Fibroblast of lung (primary cell): ENCODE measurements at places on chromosomes 12 and 14.
A peak's percentile ranks its signal among the peaks of the same experiment; 100 is the strongest.

GRCh38 chr14:86243158-86243557 lies 713.2 kb downstream of the FLRT2 start:
- DNase-seq, result no peak

DNA sequence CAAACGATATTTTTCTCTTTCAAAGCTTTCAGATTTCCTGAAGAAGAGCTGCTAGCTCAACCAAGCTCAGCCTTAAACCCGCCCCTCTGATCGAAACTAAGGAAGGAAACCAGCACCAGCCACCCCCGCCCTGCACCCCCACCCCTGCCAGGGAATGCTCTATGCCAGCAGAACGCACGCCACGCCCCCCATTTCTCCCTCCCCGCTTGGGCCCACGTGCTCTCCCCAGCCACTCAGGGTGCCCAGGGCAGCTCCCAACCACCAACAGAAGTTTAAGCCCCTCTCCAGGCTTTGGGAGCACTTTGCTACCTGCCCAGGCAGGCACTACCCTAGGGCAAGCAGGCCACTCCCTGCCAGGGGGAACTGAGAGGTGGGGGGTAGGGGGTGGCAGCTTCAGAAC lies 18.8 kb upstream of the KRT78 start:
- no peak for DNase-seq

GRCh38 chr14:86481104-86481503 lies 951.2 kb downstream of the FLRT2 start:
- peak; percentile 8 for DNase-seq

DNA sequence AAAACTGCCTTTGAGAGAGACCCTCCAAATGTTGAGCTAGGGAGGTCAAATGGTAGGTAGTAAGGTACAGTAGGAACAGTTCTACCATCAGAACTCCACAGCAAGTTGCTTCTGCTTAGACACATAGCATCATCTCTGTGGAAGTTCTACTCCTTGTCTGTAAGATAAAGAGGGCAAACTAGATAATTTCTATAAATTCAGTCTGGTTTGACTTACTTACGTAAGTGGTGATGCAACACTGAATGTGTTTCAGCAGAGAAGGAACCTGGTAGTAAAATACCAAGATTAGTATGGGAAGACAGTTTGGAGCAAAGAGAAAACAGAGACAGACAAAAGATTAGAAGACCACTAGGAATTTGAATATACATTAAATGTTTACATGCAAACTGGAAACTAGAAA lies 42.0 kb downstream of the KITLG start:
- DNase-seq, result no peak

DNA sequence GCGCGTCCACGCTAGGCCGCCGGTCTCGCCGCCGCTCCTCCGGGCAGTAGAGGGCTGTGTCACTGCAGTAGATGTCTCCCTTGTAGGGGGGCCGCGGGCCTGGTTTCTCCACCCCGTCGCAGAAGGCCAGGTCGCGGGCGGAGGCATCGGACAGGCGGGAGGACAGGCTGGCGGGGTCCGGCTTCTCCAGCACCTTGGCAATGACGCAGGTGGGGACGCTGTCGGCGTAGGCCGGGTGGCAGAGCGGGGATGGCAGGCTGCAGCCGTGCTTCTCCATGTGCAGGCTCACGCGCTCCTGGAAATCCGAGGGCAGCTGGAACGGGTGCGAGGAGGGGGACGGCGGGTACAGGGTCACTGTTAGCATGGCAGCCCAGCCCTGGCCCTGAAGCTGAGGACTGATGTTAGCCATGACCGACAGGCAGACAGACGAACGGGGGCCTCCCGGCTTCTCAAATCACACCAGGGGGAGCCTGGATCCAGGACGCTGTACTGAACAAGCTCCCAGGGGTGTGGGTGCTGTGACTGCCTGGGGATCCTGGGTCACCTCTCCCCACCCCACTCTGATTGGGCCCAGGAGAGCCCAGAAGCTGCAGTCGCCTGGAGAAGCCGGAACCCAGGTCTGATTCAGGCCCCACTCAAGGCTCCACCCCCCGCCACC lies 48.1 kb downstream of the BEGAIN start:
- DNase-seq, result no peak

DNA sequence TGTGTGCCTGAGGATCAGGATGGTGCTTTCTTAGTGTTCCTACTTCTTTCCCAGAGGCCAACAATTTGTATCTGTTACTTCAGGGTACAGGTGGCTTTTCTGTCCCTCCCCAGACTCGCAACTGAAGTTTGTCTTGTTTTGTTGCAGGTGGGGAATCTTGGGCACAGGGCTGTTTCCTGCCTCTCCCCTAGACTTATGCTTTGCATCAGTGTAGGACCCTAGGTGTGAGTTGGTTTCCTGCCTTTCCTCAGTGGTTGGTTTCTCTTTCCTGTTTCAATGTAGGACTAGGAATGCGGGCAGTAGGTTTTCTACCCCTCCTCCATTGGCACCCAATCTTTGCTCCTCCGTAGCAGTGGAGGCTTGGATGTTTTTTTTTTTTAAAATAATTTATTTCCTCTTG lies 87.0 kb downstream of the TRMT5 start:
- no peak for DNase-seq

DNA sequence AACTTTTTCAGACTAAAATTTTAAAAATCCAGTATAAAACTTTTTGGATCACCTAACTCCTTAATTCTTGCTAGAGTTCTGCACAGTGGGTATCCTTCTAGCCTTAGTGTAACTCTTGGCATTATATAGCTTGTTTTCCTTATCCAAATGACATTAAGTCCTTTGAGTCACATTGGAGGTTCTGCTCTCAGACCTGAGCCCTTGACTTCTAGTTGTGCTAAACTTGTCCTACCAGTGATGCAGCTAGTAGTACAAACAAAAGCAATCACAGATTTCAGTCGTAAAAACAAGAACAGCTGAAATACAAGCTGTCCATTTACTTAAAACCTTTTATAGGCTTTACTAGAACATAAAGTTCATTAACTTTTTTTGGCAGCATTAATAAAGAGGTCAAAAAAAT lies 10.5 kb downstream of the ZBTB1 start:
- no peak for DNase-seq

DNA sequence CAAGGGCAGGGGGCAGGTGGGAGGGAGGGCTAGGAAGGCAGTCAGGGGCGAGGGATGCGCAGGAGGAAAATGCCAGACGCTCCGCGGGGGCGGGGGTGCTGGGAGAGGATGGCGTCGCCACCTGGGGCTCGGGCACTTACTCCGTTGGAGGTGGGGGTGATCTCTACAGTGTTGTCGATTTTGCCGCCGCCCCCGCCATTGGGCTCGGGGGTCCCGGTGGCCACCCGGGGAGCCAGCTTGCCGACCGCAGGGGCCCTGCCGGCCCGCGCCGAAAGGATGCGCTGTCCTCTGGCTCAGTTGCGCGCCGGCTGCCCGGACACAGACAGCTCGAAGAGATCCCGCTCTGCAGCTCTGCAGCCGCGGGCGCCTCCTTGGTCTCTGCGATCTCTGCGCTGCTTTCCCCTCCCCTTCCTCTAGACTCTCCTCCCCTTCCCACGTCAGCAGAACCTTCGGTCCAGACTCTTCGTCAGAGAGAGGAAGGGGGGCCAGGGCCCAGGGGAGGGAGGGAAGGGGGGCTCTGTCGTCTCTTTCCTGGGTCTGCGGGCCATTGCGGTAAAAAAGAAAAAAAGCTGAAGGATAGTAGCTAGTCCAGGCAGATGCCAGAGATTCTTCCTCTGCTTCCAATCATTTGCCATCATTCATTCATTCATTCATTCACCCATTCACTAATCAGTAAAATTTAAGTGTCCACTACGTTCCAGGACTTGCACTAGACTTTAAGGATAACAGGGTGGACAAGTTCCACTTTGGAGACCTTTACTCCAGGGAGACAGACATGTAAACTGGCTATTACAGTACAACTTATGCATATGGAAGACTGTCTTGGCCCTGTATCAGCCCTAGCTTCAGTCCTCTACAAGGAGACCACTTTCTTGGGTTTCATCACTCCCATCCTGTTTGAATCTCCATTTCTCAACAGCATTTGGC lies at the start of gene SLC22A17:
TSS of gene SLC22A17 (minus strand) at position 382 of the 927 bp plus-strand sequence.
- peak; percentile 89 for DNase-seq

DNA sequence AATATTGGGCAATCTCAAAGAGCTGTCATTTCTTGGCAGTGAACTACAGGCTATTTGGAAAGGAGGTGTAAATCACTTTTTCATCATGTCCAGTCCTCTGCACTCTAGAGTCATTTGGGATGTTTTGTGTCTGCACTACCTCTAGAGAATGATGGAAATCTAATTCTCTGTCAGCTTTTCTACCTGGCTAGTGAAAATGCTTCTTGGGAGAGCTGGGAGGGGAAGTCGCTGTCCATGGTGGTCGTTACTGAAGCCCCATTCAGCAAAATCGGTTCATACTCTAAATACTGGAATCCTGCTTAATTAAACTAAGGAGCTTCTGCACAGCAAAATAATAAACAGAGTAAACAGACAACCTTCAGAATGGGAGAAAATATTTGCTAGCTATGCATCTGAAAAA lies 251.8 kb downstream of the APAF1 start:
- peak; percentile 13 for DNase-seq

DNA sequence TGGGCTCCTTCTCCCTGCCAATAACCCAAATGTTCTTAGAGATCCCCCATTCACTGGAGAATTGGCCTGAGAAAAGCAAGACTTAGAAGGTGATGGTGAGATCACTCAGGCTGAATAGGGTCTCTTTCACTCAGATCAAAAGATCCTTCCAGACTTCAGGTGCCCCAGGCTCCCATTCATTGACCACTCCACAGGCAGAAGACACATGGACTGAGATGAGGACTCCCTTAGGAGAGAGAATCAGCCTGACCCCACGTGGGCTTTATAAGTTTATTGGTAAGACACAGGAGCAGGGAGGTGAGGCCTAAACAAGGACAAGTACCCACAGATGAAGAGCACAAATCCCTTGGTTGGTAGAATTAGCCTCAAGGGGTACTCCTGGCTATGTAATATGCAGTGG lies 6.1 kb upstream of the KRT72 start:
- no peak for DNase-seq

GRCh38 chr14:64640839-64641238 lies 63.4 kb upstream of the PLEKHG3 start:
- no peak for DNase-seq

DNA sequence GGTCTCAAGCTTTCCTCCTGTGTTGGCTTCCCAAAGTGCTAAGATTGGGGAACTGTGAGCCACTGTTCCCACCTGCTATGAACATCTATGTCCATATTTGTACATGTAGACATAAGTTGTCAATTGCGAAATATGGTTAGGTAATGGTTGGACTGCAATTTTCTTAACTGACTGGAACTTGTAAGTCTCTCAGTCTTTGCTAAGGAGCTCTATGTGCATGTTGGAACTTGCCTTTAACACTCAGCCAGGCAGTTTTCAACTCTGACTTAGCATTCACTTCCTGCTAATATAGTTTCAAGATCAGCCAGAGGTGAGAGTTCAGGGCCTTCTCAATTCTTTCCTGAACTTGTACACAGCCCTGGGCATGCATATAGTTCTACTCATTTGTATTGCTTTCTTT lies 44.5 kb upstream of the EEA1 start:
- DNase-seq, result peak; percentile 94

DNA sequence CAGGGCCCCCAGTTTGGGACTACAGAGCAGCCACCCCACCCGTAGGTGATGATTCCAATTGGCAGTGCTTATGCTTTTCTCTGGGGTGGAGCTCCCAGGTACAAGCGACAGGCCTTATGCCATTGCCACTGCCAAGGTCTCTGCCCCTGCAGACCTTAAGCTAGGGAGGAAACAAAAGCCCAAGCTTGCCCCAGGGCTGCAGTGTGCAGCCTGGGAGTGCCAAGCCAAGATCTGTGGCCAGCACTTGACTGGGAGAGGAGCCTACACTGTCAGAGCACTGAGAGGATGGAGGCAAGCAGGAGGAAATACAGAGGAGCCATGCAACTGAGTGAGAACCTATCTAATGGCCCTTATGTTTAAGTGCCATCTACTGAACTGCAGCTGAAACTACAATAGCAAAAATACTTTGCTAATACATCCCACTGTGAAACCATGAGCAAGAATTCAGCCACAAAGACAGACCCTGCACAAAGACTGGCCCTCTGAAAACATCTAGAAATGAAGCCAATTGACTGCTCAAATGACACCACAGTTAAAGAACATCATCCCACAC lies 17.7 kb upstream of the ASCL1 start:
- no peak for DNase-seq

GRCh38 chr14:55645145-55645544 lies 65.1 kb downstream of the KTN1 start:
- DNase-seq, result no peak

DNA sequence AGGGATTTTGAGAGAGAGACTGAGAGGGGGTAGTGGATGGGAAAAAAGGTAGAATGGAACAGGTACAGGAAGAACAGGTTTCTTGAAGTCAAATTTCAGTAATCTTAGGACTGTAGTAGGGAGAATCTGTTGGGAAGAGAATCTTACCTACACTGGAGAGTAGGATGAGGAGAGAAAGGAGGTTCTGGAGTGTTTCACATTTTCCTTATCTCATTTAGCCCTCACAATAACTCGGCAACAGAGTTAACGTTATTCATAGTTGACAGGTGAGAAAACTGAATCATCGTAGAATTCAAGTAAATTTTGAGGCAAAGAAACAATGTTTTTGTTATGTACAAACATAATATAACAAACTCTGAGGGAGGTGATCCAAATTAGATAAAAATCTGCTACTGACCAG lies 17.2 kb upstream of the STRN3 start:
- no peak for DNase-seq

- DNase-seq, result peak; percentile 14
Measured at GRCh38 chr12:63064080-63064479, 86.9 kb downstream of the AVPR1A start.

- DNase-seq, result peak; percentile 25
Measured at GRCh38 chr12:122022393-122023338, 982 bp downstream of the BCL7A start.

GRCh38 chr14:25055992-25056687 lies 6.2 kb upstream of the STXBP6 start:
- DNase-seq, result peak; percentile 54

GRCh38 chr12:118498171-118498570 lies 121.8 kb downstream of the SUDS3 start:
- DNase-seq, result no peak

DNA sequence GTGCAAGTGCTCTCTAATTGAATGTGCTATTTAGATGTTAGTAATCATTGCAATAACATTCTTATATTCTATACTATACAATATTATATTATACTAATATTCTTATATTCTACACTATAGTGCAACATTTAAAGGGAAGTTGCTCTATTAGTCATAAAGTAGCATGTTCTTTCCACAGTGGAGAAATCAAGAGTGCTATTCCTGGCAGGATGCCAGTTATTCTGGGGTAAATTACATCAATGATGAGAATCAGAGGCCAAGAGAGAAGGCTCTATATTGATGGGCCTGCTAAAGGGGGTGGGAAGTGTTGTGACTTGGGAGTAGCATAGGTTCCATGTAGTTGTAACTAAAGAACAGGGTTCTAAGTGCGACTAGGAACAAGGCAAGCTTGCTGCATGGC lies 121.5 kb downstream of the SLC15A5 start:
- DNase-seq, result no peak

DNA sequence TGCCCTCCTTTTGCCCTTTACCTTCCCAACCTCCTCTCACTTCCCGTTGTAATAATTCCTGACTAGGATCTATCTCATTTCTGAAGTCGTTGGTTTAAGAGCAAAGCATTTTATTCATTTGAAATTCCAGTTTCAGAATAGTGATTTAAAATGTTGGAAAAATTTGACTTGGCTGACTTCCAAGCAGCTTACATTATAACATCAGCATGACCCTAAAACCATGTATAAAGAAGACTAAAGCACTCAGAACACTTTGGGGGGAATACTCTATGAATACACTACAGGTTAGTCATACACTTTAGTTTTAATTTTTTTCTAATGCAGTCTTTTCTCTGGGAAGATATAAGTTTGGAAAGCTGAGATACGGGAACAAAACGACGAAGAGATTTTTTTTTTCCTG lies 161.1 kb downstream of the BTG1 start:
- peak; percentile 77 for DNase-seq
